ENCODE measurements at places on chromosomes 12 and 14.

GRCh38 chr12:89461649-89462612 is 62.7 kb downstream of the GALNT4 start:
- no peak for DNase-seq

DNA sequence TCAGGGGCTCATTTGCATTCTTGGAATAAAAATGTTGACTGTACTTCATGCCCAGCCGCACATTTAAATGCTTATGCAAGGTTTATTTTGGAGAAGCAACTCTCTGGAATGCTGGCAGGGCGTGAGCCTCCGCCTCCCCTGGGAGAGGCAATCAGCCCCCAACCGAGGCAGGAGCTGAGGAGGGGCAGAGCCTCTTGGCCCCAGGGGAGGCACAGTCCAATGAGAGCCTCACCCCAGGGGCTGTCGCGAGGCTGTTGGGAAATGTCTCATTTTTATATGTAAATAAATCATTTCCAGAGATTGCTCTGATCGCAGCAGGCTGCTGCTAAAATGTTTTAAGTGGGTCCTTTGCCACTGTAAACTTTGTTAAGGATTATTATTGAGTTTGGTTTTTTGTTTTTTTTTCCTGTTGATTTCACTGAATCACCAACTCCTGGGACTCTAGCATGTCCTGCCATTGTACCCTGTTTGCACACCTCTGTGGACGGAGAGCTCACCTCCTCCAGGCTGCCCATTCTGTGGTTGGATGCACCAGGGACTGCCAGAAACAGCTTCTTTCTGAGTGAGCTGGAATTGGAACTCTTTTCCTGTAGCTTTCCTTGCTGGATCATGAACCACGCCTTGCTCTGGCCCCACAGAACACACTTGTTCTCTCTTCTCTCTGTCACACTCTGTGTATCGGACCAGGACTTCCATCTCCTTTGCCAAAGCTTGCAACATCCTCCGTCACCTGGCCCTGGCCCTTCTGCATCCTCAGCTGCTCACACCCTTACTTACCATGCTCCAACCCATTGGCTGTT is 46.9 kb upstream of the FAM181A start:
- DNase-seq, result no peak

- no peak for DNase-seq
These were observed 251.7 kb upstream of the SFSWAP start for GRCh38 chr12:131458931-131459772.

- DNase-seq, result peak; percentile 55
These were observed 87.8 kb upstream of the DYNC1H1 start for GRCh38 chr14:101876555-101876938.

Measured in stimulated activated CD4-positive, alpha-beta T cell treated with anti-CD3 and anti-CD28 coated beads, Interleukin-2, amount 100 ng/mL, for 48 hours (primary cell).